Stimulated activated CD4-positive, alpha-beta T cell treated with anti-CD3 and anti-CD28 coated beads, Interleukin-1b, Interleukin-23, amount 100 ng/mL, for 24 hours (primary cell): ENCODE measurements at places on chromosomes 6 and 20.

GRCh38 chr6:85798931-85799652 is 156.4 kb upstream of the SYNCRIP start:
- no peak for DNase-seq

DNA sequence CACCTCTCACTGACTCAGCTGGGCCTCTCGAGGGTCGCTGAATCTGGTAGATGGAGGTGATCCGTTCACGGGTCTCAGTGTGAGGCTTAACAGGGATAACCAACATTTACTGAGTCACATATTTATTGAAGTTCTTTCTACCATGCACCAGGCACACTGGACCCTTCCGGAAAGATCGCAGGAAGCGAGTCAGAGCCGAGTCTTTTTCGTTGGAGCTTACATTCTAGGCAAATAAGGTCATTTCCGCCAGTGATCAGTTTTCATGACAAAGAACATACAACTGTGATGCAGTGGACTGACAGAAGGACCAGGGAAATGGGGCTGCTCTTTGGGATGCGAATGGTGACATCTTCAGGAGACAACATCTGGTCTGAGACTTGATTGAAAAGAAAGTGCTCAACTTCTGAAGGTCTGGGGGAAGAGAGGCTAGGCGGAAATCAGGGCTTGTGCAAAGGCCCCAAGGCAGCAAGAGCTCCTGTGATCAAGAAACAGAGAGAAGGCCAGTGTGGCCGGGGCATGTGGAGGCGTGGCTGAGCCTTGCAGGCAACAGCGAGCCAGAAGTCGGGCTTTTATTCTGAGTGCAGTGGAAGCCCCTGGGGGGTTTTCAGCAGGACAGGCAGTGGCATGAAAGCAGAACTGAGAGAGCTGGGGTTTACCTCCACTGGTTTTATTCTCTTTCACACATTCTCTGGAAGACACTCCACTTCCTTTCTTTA is 56.7 kb downstream of the APCDD1L start:
- DNase-seq, result no peak

GRCh38 chr6:101404775-101405174 is 11.3 kb downstream of the GRIK2 start:
- DNase-seq, result no peak

DNA sequence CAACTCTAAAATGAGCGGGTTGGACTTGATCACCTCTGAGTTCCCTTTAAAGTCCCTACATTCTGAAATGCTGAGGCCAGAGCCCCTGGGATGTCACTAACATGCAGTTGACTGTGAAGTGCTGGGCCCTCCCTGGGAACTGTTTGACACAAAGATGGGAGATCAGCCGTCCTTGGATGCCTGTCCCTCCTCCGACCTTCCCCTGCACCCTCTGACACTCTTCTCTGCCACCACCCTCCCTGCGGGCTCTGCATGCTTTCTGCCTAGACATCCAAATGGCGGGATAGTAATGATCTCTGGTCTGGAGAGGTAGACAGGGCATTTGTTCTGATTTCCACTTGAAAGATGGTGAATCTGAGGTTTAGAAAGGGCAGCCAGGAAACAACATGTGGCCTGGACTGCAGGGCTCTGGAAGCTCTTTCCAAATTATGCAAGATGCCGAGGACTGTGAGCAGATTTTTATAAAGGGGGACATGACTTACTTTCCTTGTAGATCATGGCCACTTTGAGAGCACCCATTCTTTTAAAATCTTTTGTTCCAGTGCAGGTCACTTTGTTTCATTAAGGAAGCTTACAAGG is 113.2 kb downstream of the ZDHHC14 start:
- no peak for DNase-seq

DNA sequence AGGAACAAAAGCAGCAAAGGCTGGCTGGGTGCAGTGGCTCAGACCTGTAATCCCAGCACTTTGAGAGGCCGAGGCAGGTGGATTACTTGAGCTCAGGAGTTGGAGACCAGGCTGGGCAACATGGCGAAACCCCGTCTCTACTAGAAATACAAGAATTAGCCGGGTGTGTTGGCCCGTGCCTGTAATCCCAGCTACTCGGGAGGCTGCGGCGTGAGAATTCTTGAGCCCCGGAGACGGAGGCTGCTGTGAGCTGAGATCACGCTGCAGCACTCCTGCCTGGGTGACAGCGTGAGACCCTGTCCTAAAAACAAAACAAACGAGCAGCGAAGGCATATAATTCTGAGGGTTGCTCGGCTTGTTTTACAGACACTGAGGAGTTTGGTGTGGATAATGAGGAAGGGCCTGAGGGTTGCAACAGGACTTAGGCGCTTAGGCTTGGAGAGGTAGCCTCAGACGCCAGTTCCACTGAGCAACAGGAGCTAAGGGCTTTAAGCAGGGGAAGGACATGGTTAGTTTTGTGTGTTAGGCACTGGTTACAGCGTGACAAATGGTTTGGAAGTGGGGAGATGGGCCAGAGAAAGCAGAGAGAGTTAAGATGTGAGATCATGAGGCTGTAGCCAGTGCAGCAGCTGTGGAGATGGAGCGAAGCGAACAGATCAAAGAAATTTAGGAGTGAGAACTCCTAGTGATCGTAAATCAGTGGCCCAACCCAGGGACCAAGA is 1.2 kb downstream of the MYH7B start:
- no peak for DNase-seq

DNA sequence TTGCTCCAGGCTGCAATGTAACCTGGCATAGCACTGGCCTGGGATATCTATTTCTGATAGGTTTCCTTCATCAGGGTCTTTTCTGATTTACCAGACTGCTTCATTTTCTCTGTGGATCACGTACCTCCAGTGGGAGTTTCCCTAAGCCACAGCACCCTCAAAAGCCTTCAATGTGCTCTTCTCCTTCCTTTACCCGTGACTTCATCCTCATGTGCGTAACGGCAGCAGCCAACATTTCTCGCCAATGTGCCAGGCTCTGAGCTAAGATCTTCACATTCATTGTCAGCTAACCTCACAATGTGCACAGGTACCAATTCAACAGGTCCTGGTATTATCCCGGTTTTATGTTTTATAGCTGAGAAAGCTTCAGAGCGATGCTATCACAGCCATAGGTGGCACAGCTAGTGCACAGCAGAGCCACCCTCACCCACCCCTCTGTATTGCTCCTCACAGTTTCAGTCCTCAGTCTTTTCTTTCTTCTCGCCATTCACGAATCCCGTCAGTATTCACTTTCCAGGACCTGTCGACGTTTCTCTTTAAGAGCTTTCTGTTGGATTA is 58.2 kb downstream of the TNFAIP3 start:
- DNase-seq, result no peak

DNA sequence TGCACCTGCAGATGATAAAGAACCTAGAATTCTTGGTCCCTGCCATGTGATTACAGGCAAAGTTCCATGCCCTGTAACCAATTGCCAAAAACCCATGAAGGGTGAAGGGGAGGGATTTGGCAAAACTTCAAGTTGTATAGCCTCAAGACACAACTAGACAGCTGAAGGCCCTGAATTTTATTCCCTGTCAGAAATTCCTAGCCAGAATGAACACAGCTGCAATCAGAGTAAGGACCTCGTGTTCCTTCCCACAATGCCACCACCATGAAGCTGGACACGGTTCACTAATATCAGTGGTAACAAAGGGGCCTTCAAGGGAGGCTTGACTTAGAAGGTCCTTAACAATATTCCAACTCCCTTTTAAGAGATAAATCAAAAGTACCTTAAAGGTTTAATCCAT is 22.5 kb upstream of the IRAK1BP1 start:
- no peak for DNase-seq

DNA sequence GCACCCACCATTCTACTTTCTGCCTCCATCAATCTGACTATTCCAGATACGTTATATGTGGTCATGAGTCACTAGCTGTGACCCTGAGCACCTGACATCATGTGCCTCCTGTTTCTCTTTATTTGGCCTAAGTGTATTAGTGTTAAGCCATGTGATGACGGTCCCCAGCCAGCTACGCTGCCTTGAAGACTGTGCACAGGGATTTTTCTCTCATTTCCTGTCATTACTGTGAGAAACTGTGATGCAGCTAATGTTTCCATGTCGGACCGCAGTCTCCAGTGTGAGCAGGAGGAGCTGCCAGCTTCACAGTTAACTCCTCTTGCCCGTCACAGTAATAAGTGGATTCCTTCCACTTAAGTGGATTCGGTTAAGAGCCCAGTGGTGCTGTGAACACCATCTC is 9.9 kb upstream of the SPATS1 start:
- DNase-seq, result no peak

DNA sequence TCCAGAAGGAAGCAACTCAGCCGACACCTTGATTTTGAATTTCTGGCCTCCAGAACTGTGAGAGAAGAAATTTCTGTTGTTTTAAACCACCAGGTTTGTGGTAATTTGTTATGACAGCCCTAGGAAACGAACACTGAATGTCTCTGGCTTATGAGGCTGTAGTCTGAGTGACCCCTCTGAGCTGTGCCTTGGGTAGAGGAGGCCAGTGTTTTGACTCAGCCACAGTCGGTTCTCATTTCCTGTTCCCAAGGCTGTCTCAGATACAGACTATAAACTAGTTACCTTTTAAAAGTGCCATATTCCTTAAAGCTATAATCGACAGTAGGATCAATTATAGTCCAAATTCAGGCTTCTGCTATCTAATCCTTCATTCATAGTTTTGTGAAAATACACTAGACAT is 391.2 kb upstream of the MAP3K7 start:
- DNase-seq, result no peak

DNA sequence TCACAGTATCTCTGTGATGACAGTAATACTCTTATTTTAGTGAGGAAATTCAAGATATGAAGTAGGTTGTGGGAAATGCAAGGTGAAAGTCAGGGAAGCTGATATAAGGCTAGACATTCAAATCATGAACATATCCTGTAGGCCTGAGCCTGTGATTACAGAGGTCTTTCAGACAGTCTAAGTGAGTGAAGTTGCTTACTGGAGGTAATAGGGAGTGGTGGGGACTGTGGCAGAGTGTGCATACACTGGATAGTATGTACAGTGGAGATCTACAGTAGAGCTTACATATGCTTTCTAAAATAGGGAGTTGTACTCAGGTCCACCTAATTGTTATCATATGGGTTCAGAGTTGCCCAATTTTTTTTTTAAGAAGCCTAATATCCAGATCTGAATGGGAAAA is 3.1 kb downstream of the DHX35 start:
- DNase-seq, result no peak

DNA sequence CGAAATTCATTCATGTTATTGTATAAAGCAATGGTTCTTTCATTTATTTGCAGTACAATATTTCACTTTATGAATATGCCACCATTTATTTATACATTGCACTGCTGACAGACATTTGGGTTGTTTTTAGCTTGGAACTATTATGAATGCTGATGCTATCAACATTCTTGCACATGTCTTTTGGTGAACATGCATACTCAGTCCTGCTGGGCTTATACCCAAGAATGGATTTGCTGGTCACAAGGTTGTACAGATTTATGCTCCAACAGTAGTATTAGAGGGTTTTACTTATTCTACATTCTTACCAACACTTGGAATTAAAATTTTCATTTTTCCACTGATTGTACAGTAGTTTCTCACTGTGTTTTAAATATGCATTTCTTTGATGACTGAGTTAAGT is 126.2 kb downstream of the PTPRK start:
- no peak for DNase-seq

- DNase-seq, result no peak
Measured at GRCh38 chr6:6655805-6656251, 67.3 kb downstream of the LY86 start.

- DNase-seq, result no peak
Measured at GRCh38 chr6:22589118-22589517, 19.8 kb downstream of the HDGFL1 start.

DNA sequence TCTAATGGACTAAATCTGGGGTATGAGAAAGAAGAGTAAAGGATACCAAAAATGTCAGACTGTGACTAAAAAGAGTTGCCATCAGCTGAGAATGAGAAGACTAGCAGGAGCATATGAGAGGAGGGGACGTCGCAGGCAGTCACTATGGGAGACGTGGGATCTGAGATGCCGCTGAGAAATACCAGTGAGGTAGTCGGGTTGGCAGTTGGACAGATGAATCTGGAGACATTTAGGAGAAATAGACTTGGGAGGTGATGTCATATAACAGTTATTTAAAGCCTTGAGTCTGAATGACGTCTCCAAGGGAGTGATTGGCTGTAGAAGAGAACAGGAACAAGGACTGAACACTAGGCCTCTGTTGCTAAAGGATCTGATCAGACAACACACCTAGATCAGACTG is 51.5 kb upstream of the TRIM26 start:
- no peak for DNase-seq

DNA sequence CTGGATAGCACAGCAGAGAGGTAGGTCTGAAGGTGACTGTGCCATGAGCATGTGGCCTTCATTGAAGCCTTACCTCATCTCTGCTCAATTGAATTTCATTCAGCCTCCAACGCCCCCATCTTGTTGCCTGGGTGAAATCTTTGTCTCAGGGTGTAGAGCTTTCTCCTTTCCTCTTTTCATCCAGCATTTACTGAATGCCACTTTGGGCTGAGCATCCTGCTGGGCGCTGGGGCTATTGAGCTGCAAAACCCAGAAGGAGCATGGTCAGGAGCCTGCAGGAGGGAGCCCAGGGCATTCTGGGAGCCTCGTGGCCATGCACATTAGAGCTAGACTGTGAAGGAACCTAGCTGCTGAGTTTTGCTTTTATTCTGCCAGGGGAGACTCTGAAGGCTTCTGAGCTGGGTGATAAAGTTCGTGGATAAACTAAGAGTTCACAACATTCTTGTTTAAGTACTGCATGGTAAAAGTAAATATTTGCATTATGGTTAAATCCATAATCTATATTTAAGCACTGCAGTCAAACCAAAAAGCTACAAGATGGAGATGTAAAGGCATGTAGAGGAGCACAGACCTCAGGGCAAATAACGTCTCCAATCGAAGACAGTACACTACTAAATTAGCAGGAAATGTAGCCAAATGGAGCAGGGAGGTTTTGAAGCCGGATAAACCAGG is 13.2 kb upstream of the ASXL1 start:
- DNase-seq, result no peak

GRCh38 chr6:112539355-112539754 is 192.2 kb downstream of the RFPL4B start:
- DNase-seq, result no peak

DNA sequence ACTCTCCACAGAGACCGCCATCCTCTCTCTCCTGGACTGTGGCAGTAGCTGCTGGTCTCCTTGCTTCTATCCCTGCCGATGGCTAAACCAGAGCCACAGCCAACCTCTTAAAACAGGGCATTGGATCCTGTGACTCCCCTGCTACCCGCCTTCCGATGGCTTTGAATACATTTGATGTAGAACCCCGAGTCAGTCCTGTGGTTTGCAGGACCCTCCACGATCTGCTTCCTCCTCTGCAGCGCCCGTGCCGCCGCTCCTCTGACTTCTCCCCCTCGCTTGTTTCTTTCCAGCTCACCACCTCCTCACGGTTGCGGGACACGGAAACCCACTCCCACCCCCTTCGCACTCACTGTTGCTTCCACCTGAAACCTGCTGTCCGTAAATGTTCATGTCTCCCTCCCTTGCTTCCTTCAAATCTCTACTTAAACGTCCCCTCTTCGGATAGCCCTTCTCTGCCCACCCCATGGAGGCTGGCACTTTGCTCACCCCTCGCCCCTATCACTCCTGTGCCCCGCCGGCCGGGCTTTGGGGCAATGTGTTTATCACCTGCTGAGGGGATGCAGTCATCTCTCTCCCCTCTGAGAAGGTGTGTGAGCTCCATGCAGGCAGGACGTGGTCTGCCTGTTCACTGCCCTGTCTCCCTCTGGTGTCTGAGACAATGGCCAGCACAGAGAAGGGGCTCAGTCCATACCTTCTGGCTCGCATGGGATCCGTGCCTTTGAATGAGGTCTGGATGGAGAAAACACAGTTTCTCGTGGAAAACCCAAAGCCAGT is 67.8 kb downstream of the GFOD1 start:
- no peak for DNase-seq

GRCh38 chr6:161226009-161226964 is 47.6 kb downstream of the AGPAT4 start:
- DNase-seq, result no peak
